Muscle of leg (tissue), 16 donors: ENCODE measurements at places on chromosomes 1 and 21. TPM values are rescaled to one million over a fixed set of nuclear protein-coding genes. Genes with fewer than 3 reads are reported as not detected.
A peak's percentile ranks its signal among the peaks of the same experiment; 100 is the strongest.

Gene KIF21B
- total RNA-seq: 0.58 TPM

GRCh38 chr1:181178241-181178879 lies 89.9 kb downstream of the IER5 start:
- peak; percentile 13 for DNase-seq
- no peaks in the 10 kb centered on the region for H3K36me3 ChIP-seq
- peak overlapping the region; percentile 42 for H3K27ac ChIP-seq
- H3K27me3 ChIP-seq: no peaks in the 10 kb centered on the region
- H3K4me1 ChIP-seq: peaks cover 43% of the 10 kb centered on the region
- no peak overlapping the region for H3K4me3 ChIP-seq

Gene OR2L5
- not detected for total RNA-seq

- H3K4me3 ChIP-seq: no peak overlapping the region
- DNase-seq: no peak
- H3K36me3 ChIP-seq: no peaks in the 10 kb centered on the region
- no peaks in the 10 kb centered on the region for H3K27me3 ChIP-seq
Measured at GRCh38 chr1:28830814-28831213, 18.8 kb downstream of the OPRD1 start.

DNA sequence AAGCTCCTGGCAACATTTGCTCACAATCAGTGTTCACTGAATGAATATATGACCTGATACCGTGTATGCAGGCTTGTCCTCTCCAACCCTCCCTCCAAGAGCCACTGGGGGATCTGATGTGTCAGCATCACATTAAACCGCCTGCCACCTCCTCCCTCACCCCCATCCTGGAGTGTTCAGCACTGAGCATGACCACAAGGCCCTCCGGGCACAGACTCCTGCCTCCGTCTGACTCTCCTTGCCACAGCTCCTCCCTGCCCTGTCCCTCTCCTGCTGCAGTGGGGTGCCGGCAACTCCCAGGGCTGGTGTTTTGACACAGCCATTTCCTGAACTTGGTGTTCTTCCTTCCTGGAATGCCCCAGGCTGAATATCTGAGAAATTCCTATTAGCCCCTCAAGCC lies 136.7 kb downstream of the FCRL5 start:
- H3K27me3 ChIP-seq: no peaks in the 10 kb centered on the region
- H3K4me1 ChIP-seq: no peaks in the 10 kb centered on the region
- H3K4me3 ChIP-seq: no peak overlapping the region
- no peak for DNase-seq
- no peaks in the 10 kb centered on the region for H3K36me3 ChIP-seq

DNA sequence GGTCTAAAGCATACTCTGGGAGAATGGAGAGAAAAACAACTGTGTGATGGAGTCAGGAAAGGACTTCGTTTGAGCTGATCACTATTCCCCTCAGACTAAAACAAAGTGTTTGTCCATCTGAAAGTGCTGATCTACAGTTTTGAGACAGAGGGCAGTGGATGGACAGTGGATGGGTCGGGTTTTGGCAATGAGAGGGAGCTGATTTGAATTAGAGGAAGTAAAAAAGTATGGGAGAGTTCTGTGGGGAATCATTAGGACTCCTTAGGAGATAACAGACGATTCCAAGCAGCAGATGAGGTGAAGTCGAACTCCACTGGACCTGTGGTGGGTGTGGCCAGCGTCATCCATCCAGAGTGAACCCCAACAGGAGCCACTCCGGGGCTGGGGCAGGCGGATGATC lies 62.3 kb downstream of the PTGS2 start:
- H3K36me3 ChIP-seq: no peaks in the 10 kb centered on the region
- peaks cover 3% of the 10 kb centered on the region for H3K4me1 ChIP-seq
- H3K4me3 ChIP-seq: peak overlapping the region; percentile 12
- H3K27ac ChIP-seq: peak overlapping the region; percentile 4

GRCh38 chr1:55888685-55889317 lies 673.6 kb upstream of the USP24 start:
- H3K4me3 ChIP-seq: no peak overlapping the region
- no peaks in the 10 kb centered on the region for H3K36me3 ChIP-seq
- no peak for DNase-seq

DNA sequence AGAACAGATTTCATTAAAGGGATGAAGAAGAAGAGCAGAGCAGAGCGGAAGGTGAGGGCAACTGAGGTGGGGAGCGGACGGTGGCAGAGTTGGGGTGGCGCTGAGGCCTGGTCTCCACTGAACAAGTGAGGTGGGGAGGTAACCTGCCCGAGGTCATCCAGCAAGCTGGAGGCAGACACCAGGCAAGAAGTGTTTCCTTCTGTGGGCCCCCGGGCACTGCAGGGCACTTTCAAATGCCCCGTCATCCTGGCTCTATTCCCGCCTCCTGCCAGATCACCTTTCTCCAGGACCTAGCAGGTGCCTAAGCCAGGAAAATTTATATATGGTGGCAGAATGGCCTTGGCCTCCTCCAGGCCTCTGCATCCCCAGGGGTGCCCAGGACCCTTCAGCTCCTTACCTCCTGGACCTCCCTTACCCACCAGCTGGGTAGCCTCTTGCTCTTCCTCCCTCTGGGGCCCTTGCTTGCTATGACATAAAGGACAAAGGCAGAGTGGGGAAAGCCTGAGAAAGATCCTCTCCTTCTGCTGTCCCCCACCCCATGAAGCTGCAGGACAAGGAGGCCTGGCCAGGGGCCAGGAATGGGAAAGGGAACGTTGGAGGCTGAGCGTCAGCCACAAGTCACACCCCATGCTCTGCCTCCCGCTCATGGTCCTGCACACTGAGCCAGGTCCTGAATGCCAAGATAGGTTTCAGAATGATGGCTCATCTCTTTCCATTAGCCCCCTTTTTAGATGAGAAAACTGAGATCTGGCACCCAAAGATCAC lies 29.0 kb downstream of the VWA5B1 start:
- peaks cover 10% of the 10 kb centered on the region for H3K27me3 ChIP-seq
- no peaks in the 10 kb centered on the region for H3K36me3 ChIP-seq
- H3K27ac ChIP-seq: no peak overlapping the region
- DNase-seq: no peak
- H3K4me3 ChIP-seq: no peak overlapping the region
- H3K4me1 ChIP-seq: peaks cover 37% of the 10 kb centered on the region

DNA sequence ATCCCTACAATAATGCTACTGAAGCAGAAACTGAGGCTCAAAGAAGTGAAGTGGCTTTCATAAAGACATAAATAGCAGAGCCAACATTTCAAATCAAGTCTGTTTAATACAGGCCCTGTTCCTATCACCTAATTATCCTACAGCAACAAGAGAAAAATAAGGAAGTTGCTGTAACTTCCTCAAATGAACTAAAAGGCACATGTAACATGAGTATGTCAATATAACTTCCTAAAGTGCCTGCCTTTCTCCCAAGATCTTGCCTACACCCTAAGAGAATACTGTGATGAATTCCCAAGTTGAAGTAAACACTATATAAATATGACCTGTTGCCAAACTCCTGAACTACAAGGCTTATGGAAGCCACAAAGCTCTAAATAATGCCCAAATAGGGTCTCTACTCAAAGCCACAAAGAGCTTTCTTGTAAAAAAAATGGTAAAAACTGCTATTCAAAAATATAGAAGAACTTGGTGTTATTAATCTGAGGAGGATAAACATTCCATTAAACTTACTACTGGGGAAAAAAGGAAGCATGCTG lies 8.6 kb downstream of the BEND5 start:
- H3K4me1 ChIP-seq: peaks cover 7% of the 10 kb centered on the region
- no peak for DNase-seq
- no peak overlapping the region for H3K27ac ChIP-seq
- H3K27me3 ChIP-seq: no peaks in the 10 kb centered on the region

DNA sequence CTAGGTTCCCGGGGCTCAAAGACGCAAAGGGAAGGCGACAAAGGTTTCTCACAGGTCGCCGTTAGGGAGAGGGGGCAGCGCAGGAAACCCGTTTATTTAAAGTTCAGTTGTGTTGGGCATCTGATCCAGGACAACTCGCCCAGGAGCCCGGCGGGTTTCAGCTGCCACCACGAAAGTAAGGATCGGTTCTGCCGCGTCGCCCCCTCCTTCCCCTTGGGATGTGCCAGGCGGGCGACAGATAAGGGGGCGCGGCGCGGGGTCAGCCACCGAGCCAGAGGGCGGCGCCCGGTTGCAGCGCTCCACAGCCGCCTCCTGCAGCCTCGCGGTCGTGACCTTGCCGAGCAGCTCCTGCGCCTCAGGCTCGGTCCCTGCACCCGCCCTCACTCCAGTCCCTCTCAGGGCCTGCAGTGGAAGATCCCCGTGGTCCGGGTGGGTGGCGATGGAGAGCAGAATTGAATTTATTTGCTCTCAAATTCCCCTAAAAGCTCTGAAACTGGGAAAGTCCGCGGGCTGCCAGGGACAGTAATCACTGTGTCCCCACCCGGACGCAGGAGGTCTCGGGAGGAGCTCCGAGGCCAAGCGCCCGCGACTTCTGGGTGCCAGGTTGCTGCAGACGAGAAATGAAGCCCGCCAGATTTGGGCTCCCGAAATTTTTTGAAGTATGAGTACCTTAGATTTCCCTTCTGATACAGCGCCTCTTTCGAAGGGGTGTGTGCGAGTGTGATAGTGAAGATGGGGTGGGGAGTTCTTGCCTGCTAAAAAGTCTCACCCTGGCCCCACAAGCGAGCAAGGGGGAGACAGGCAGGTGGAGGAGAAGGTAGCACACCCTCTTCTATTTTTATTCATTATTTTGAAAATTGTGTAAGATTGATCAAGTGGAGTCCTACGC lies 28.4 kb upstream of the NFIA start:
- peaks cover 36% of the 10 kb centered on the region for H3K4me1 ChIP-seq
- H3K4me3 ChIP-seq: peak overlapping the region; percentile 44
- H3K27ac ChIP-seq: peak overlapping the region; percentile 89
- H3K36me3 ChIP-seq: no peaks in the 10 kb centered on the region

Gene TLR5
- 3.8 TPM for total RNA-seq

DNA sequence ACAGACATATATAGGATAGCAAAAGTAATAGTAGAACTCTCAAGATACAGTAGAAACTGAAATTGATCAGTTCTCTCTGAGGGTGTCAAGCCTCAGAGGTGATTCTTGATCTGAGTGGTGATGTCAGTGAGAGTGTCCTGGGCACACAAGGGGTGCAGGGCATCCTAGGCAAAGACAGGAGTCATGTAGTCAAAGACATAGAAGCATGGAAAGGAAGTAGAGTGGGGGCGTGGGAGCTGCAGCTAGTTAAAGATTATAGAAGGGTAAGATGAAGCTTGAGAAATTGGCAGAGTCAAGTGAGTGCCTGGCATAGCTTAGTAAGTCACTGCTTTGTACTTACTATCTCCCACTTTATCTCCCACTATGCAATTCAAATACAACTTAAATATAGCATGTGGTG lies 22.8 kb downstream of the CDC7 start:
- H3K4me1 ChIP-seq: no peaks in the 10 kb centered on the region
- H3K27ac ChIP-seq: no peak overlapping the region
- no peaks in the 10 kb centered on the region for H3K27me3 ChIP-seq
- no peak for DNase-seq
- H3K36me3 ChIP-seq: no peaks in the 10 kb centered on the region
- H3K4me3 ChIP-seq: no peak overlapping the region

GRCh38 chr1:197374428-197374827 lies 106.4 kb downstream of the CRB1 start:
- no peak overlapping the region for H3K4me3 ChIP-seq
- H3K4me1 ChIP-seq: no peaks in the 10 kb centered on the region
- no peaks in the 10 kb centered on the region for H3K36me3 ChIP-seq
- H3K27ac ChIP-seq: no peak overlapping the region
- DNase-seq: no peak

GRCh38 chr1:172466795-172467407 lies 23.0 kb upstream of the PIGC start:
- H3K27ac ChIP-seq: peak overlapping the region; percentile 74
- H3K27me3 ChIP-seq: no peaks in the 10 kb centered on the region
- no peaks in the 10 kb centered on the region for H3K36me3 ChIP-seq
- H3K4me3 ChIP-seq: no peak overlapping the region
- no peak for DNase-seq

- peaks cover 17% of the 10 kb centered on the region for H3K4me1 ChIP-seq
- H3K36me3 ChIP-seq: peaks cover 45% of the 10 kb centered on the region
- DNase-seq: no peak
- H3K27ac ChIP-seq: no peak overlapping the region
Measured at GRCh38 chr21:45479691-45480675, 62.3 kb downstream of the SLC19A1 start.

Gene COL11A1
- total RNA-seq: 265 TPM

DNA sequence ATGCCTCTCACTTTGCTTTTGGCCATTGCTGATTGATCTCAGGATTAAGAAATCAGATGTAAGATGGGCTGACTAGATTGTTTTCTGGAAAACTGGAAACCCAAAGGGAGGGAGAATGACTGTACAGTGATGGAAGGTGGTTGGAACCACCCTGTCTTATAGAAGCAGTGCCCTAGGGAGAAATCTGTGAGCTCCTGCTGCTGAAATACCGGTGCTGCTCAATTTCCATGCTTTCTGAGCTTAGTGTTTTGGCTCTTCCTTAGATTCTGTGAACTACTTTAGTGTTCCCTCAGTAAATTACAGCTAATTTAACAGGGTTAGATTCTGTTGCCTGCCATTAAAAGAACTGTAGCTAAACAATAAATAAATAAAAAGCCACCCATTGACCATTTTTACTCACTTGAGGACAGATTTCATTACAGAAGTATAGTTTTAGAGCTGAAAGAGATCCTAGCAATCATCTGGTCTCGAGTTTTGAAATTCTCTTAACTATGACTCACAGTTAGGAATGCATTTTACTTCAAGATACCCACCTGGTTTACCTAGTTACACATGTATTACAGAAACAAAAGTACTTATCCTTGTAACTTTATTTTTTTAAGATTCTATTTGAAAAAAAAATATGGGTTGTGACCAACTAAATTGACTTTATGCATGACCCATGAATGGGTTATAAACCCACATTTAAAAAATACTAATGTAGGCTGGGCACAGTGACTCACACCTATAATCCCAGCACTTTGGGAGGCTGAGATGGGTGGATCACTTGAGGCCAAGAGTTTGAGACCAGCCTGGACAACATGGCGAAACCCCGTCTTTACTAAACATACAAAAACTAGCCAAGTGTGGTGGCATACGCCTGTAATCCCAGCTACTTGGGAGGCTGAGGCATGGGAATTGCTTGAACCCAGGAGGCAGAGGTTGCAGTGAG lies 33.2 kb downstream of the CAMSAP2 start:
- H3K4me1 ChIP-seq: no peaks in the 10 kb centered on the region
- H3K27me3 ChIP-seq: no peaks in the 10 kb centered on the region
- H3K36me3 ChIP-seq: peaks cover 16% of the 10 kb centered on the region
- no peak overlapping the region for H3K27ac ChIP-seq
- no peak overlapping the region for H3K4me3 ChIP-seq
- DNase-seq: no peak

Gene MANEAL
- total RNA-seq: 2.7 TPM

DNA sequence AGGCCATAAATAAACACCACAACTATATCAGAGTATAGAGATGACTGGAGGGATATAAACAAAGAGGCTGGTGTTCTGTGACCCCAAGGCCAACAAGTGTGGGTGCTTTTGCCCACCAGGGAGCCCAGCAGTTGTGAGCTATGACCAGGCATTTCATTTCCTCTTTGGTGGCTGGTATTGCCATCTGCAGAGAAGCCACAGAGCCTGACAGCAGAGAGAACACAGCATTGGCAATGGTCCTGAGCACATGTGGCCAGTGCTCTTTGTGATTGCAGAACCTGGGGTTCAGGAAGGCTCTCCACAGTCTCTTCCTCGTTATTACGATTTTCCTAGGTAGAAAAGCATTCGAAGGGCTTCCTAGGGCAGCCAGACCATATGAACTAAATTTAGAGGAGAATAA lies 112.3 kb downstream of the TM2D1 start:
- no peaks in the 10 kb centered on the region for H3K36me3 ChIP-seq
- no peaks in the 10 kb centered on the region for H3K4me1 ChIP-seq
- DNase-seq: no peak
- no peaks in the 10 kb centered on the region for H3K27me3 ChIP-seq
- H3K27ac ChIP-seq: no peak overlapping the region

Gene RNF2
- total RNA-seq: 30.4 TPM
